ENCODE measurements at places on chromosomes 12 and 14. TPM values are rescaled to one million over a fixed set of nuclear protein-coding genes. Genes with fewer than 3 reads are reported as not detected.

GRCh38 chr12:92905811-92906554 is 23.1 kb downstream of the EEA1 start:
- no peak for ATAC-seq

- ATAC-seq: no peak
These were observed 168.5 kb downstream of the PPM1H start for GRCh38 chr12:62766496-62766895.

DNA sequence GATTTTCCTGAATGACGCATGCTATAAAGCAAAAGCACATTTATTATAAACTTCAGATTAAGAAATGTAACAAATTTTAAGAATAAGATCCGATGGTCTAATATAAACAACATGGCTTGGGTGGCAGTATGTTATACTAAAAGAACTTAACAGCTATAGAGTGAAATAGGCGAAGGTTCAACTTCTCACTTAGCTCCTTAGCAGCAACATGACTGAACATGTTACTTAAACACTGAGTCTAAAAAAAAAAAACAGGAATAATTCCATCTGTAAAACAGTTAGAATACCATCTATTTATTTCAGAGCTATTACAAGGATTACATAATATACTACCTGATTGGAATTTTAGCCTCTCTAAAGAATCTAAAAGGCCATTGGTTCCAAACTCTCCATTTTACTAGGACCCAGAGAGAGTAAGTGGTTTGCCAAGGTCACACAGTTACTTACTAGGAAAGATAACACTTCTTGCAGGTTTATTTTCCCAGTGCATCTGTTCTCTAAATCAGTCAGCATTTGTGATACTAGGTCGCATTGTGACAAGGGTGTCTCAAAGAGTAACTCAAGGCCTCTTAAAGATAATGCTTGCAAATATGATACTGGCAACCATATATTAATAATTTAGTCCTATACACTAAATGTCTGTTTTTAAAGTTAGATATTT is 14.8 kb downstream of the OSBPL8 start:
- ATAC-seq: peak; percentile 77

- ATAC-seq: no peak
These were observed 122.5 kb downstream of the KTN1 start for GRCh38 chr14:55702511-55702910.

GRCh38 chr14:72906879-72907278 is 13.0 kb upstream of the DPF3 start:
- ATAC-seq: no peak

DNA sequence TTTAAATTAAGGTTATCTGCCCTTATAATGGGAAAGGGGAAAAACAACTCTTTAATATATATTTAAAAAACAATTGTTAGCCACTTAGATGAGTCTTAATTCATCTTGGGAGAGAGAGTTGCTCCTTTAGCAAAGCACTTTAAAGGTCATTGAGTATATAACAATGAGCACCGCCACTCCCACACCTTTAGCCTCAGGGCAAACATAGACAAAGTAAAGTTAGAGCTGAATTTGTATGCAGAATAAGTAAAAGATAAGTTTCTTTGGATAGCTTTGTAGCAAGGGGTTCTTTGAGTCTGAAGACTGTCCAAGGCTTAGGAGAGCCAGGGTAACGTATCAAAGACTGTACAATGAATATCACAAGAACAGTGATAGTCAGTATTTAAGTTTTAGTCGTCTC is 728.8 kb upstream of the LMO3 start:
- no peak for ATAC-seq

DNA sequence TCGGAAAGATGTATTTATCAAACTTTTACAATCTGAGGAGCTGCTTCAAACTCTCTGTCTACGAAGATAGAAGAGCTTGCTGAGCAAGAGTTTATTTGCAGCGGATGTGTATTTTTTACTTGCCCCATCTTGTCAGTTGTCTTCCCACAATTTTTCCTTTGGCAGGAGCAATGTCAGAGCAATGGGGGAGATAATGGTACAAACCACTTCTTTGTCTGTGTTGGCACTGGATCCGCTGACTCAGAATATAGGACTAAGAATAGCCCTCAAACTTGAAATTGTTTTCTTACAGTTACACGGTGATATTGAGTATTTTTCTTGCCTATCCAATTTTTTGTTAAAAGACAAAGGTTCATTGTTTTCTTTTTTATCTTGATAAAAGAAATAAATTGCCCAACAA is 27.6 kb downstream of the HELB start:
- ATAC-seq: no peak

GRCh38 chr14:23058654-23059504 is 1.6 kb upstream of the CDH24 start:
- no peak for ATAC-seq

GRCh38 chr14:86533834-86534233 is 1003.9 kb downstream of the FLRT2 start:
- ATAC-seq: peak; percentile 71

- no peak for ATAC-seq
These were observed 240.6 kb downstream of the CPNE8 start for GRCh38 chr12:38664661-38665269.

DNA sequence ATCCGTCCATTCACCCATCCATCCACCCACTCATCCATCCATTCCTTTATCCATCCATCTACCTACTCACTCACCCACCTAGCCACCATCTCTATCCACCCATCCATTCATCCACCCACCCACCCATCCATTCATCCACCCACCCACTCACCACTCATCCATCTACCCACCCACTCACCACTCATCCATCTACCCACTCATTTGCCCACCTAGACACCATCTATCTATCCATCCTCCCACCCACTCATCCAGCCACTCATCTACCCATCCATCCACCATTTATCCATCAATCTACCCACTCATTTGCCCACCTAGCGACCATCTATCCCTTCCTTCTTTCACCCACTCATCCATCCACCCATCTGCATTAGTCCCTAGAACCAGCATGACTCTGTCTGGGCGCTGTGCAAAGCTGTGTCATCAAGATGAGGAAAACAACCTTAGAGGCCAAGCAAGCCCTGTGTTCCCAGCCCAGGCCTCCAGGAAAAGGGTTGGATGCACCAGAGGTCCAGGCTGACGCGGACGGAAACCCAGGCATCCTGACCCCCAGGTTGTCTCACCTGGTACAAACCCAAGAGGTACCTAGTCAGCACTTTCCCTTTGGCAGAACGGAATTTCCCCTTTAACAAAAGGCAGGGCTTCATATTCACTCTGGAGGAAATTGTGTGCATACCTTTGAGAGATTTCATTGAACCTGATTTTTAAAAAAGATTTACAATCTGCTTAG is 73.7 kb downstream of the NOC4L start:
- ATAC-seq: no peak

GRCh38 chr12:43805149-43805859 is 813 bp downstream of the TWF1 start:
- no peak for ATAC-seq

- no peak for ATAC-seq
These were observed 19.6 kb upstream of the FBRSL1 start for GRCh38 chr12:132470397-132470796.

DNA sequence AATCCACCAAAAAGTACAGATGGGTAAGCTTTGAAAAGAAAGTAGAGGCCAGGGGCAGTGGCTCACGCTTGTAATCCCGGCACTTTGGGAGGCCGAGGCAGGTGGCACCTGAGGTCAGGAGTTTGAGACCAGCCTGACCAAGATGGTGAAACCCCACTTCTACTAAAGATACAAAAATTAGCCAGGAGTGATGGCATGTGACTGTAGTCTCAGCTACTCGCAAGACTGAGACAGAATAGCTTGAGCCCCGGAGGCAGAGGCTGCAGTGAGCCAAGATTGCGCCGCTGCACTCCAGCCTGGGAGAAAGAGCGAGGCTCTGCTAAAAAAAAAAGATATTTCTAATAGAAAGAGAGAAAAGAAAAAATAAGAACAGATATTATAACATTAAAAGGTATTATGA is 134.2 kb upstream of the SLCO1C1 start:
- no peak for ATAC-seq

DNA sequence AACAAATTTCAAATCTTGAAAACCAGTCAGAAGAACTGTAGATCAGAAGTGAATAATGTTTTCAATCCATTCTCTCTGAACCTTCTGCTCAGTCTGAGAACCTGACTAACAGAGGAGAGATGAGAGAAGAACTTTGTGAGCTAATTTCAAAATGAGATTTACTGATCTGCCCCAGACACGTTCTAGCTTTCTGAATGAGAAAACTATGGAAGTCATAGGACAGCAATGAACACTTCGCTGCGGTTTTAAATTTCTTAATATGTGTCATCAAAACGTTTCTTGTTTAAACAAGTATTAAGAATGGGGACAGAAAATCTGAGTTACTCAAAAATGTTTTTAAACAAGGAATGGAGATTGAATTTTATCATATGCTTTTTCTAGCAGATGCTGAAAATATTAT is 66.6 kb upstream of the FAR2 start:
- ATAC-seq: peak; percentile 98

DNA sequence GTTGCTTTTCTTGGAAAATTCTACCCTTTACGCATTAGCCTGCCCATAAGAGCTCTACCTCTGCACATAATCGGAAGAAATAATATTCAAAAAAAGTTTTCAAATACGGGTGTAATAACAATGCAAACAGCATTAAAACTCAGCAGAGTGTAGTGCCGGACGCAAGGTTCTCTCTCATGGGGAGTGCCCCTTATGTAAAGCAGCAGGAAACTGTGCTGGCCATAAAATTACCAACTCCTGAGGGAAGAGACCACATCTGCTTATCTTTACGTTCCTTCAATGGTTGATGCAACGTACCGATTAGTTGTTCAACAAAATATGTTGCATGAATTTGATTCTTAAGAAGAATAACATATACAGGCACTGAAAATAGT is 118.7 kb upstream of the TMCC3 start:
- no peak for ATAC-seq

GRCh38 chr14:78178971-78179370 is 8.8 kb downstream of the NRXN3 start:
- no peak for ATAC-seq

GRCh38 chr12:72315858-72316257 is 43.7 kb downstream of the TRHDE start:
- ATAC-seq: no peak

GRCh38 chr12:119682639-119683252 is 14.8 kb downstream of the PRKAB1 start:
- peak; percentile 36 for ATAC-seq

RHNO1 gene
- 39.4 TPM for total RNA-seq

KRT74 gene
- not detected for total RNA-seq

DTX3 gene
- 16.7 TPM for total RNA-seq

PLEKHA5 gene
- total RNA-seq: 8.6 TPM

TPPP2 gene
- total RNA-seq: not detected

NYNRIN gene
- total RNA-seq: not detected

PLBD1 gene
- total RNA-seq: not detected

SLCO1A2 gene
- total RNA-seq: not detected

CD27 gene
- total RNA-seq: 21.1 TPM

KRT82 gene
- total RNA-seq: not detected

TMEM63C gene
- total RNA-seq: 0.64 TPM

FAM90A1 gene
- total RNA-seq: not detected

CKB gene
- total RNA-seq: 4.5 TPM
